Stimulated activated CD4-positive, alpha-beta T cell treated with anti-CD3 and anti-CD28 coated beads, Interleukin-2, amount 100 ng/mL, for 24 hours (primary cell): ENCODE measurements at places on chromosomes 13 and 19.

GRCh38 chr19:15354566-15355296, 22.4 kb upstream of the BRD4 start:
- no peak for DNase-seq

DNA sequence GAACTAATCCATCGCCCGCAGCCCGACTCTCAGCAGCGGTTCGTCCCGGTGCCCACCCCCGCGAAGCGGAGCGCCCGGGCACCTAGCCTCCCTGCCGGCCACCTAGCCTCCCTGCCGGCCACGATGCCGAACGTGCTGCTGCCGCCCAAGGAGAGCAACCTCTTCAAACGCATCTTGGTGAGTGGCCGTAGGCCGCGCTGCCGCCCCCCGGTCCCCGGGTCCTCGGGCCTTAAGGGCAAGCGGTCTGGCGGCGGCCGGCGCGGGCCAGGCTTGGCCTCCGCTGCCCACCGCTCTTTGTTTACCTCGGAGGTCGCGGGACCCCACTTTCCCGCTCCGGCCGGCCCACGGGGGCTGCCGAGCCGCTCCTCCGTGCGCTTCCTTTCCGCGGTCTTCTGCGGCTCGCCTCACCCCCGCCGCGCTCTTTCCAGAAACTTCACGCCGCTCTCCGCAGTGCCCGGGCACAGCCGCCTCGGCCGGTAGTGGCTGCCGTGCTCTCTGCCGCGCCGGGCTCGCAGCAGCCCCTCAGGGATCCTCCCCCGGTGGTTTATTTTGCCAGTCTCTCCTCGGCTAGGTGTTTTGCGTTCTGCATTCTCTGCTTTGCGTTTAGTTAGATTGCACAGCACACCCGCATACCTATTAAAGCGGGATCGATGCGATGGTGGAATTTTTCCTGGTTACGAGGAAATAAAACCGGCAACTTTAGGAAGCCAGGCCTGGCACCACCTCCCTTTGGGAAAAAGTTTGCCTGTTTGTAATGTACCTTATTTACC, 524 bp downstream of the NAA16 start:
- peak; percentile 59 for DNase-seq

DNA sequence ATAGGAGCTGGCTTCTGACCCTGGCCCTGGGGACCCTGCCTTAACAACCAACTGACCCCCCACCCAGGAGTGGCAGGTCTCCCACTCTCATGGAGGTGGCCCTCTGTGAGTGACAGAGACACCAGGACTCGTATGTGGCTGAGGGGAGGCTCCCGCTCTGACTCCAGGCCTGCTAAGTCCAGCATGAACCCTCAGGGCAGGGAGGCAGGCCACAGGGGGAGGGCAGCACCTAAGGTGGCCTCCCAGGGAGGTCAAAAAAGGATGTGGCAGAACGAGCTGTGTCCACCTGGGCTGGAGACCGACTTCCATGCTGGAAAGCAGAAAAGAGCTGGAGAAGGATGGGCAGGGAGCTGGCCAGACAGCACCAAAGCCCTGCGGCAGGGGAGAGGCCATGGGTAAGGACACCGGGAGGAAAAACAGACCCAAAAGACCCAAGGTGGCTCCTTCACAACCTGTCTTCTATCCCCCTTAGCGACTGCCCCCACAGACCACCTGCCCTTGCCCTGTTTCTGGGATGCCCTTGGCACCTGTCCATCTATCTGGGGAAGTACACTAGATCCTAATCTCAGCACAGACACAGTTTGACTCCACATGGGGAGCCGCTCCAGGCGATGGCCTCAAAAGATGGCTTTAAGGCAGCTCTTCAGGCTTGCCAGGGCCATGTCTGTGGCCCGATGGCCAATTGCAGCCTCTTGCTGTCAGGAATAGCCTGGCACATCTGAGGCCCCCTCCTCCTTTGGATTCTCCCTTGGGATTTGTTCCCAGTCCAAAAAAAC, 10.5 kb upstream of the SLC35E1 start:
- DNase-seq: no peak

DNA sequence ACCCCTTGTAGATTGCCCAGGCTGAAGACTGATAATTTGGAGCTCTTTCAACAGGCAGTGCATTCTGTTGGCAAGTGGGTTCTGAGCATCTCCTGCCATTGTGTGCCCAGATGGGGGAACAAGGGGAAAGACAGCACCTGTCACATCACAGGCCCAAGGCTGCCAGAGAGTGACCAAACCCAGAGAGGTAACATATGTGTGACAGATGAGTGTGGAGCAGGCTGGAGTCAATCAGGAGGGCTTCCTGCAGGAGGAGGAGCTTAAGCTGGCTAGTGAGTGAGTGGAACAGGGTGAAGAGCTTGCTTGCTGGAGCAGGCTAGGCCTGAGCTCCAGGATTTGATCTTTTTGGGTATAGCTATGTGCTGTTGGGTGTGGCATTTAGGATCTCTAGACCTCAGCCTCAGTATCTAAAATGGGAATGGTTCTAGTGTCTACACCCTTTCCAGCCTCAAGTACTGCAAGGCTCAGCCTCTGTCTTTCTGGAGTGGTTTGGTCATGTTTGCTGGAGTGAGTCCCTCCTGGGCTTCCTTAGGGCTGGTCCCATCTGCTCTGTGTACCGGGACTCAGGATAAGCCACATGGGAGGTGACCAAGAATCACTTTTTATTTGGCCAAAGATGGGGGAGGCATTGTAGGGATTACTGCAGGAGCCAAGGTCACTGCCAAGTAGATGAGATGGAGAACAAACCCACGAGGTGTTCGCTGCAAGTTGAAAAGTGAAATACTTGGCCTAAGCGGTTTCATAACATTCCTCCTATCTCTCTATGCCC, 152.4 kb upstream of the TSHZ3 start:
- DNase-seq: no peak

DNA sequence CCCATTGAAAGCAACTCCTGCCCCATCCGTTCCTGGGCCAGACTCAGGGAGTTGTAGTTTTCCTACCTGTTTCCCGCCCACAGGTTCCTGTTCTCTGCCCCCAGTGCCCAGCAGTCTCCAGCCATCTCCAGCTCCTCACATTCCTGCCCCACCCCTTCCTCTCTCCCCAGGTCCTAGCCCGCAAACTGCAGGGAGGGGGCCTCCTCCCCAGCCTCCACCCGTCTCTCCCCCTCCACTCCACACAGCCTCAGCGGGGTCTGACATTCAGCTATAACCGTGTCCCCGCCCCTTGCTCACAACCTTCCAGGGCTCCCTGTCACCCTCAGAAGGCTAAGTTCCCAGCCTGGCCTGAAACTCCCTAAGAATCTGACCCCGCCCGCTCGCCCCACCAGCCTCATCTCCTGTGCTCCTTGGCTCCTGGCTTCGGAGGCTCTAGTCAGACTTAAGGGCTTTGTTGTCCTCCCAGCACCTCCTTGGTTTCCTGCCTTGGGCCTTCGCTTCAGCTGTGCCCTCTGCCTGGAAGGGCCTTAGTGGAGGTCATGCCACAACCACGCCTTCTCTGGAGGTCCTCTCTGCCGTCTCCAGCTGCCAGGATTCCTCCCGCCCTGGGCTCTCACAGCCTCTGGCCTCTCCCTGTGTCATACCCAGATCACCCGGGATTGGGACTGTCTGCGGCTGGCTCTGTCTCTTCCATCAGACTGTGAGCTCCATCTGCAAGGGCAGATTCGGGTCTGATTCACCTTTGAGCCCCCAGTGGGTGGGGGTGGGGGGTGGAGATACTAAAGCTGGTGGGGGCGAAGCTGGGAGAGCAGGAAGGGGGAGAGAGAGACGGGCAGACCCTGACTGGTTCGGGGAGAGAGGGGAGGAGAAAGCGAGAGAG, 5.1 kb upstream of the SPACA6 start:
- DNase-seq: no peak

GRCh38 chr19:13007292-13008045, 12.2 kb downstream of the NFIX start:
- no peak for DNase-seq
